ENCODE measurements at places on chromosomes 16 and 17.

GRCh38 chr17:15185625-15185991 lies 79.5 kb downstream of the PMP22 start:
- no peak for DNase-seq

- no peak for DNase-seq
These were observed 22.7 kb upstream of the ATP2A3 start for GRCh38 chr17:3986939-3987335.

- DNase-seq: no peak
These were observed 855 bp downstream of the HSF4 start for GRCh38 chr16:67165121-67166078.

GRCh38 chr16:66701516-66701915 lies 5.0 kb upstream of the CMTM4 start:
- no peak for DNase-seq

DNA sequence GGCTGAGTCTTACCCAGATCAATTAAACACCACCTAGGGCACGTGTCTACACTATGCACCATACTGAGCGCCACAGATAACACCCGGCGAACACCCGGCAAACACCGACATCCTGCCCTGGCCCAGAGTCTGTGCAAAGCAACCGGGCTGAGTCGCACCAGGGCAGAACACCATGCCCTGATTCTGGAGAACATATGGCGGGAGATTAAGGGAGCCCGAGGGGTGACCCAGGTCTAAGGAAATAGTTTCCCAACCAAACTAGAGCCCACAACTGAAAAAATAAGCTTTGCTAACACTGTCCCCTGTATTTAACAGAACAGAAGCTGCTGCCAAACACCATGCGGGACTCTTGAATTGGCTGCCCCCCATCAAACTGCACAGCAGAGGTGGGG lies 22.1 kb downstream of the MYO18A start:
- DNase-seq: no peak

DNA sequence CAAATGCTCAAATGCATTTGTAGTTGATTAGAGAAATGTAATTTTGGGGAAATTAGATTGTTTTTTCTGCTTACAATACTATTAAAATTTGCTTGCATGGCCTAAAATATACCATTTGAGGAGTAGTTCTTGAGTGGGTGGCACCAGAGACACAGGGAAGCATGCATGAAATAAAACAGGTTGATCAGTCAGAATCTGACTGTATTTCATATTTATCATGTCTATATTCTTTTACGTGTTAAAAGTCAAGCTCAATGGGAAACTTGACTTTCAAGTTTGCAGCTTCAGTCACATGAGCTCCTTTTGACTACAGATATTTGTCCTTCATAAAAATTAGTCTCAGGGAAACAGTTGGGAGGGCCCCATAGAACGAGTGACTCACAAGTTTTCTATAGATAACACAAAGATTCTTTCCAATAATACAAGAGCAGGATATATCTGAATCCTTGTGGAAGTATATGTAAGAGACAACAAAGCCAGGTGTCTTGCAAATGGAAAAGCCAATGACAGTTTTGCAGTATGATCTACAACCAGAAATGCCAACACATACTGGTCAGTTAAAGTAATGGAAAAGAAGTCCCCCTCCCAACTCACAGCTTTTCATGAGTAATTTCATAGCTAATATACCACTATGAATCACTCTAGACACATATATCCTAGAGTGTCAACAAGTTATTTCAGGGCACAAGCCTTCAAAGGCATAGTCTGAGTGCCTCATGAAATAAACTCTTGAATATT lies 42.2 kb upstream of the CORO6 start:
- no peak for DNase-seq

- no peak for DNase-seq
These were observed 20.9 kb downstream of the AKTIP start for GRCh38 chr16:53482123-53482522.

GRCh38 chr17:75456039-75456416 lies 407 bp upstream of the TMEM94 start:
- no peak for DNase-seq

DNA sequence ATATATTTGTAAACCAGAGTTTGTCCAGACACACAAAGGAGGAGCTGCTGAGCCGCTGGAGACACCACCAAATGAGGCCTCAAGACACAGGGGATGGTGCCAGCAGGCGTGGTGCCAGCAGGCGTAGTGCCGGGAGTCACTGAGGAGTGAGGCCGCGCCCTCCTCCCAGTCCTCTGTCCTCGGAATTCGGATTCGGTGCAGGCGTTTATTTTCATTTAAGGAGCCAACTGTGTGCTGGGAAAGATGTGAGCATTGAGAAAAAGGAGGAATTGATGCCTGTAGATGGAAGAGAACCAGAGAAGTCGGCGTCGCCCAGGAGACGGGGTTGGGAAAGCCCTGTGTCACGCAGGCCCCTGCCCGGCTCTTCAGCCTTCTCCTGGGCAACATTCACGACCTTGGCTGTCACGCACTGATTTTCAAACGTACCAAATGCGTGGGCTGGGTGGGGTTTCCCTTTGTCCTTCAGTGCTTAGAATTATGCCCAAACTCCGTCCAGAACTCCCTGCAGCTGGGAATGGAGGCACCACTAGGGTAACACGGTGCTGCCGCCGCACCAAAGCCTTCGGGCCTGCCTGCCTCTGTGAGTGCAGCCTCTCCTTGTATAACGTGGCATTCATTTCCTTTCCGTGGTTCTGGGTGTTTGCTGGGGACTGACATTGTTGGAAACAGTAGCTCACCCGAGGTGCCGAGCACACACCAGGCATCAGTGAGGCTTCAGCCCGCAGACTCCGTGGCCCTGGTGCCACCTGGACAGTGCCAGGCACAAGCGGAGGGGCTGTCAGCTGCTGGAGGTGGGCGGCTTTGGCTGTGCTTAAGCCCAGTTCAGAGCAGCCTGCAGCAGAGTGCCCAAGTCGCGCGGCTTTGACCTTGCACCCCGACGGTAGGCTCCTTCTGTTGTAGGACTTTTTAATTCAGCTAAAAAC lies 49.0 kb upstream of the CHMP6 start:
- no peak for DNase-seq

DNA sequence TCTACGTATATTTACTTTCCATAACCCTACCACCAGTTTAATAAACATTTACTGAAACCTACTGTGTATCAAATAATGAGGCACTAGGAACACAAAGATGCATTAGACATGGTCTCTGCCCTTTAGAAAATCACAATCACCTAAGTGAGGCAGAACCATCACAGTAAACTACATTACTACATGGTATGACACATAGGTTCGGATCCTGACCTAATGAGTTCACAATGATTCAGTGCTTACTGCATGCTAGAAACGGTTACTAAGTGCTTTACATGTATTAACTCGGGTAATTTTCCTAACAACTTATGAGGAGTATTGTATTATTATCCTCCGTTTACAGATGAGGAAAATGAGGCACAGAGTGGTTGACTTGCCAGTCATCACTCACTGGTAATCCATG lies 5.2 kb upstream of the SYNRG start:
- no peak for DNase-seq

DNA sequence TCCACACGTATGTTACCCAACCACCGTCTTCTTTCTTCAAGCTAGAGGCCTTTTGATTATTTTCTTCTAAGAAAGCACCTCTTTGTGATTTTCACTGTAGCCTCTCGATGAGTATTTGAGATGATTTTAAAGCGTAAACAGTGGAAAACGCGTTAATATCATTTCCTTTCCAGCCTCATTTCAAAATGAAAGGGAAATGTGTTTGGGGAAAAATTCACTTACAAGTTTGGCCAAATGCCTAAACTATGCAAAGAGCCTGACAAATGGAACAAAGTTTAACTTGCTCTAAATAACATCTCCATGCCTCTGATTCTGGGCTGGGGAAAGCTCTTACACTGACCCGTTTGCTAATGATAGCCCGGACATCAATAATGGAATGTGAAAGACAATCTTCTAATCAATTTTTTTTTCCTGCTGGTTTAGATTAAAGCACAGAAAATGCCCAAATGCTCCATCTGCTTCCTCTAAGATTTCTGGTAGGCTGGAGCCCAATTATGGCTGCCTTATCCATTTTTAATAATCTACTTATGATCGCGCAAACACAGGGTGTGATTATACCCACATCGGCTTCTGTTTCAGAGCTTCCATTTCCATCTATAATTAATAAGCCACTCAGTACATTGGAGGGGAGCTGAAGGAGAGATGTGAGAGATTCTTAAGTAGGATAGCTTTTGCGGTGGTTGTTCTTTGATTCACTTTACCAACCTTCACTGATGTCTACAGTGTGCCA lies 43.5 kb downstream of the HS3ST2 start:
- no peak for DNase-seq

DNA sequence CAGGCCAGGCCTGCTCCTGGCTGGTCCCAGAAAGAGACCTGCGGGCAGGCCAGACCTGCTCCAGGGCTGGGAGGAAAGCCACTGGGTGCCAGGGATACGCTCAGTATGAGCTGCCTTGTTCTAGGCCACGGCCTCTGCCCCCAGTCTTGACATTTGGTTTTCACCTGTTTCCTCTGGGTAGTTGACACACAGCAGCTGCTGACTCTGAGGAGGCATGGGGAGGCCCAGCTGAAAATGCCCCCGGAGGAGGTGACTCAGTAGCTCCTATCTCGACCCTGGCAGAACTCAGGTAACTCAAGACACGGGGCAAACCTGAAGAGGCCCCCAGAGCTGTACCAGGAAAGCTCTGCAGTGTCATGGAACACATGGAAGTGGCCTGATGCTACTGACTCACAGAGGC lies 13.9 kb upstream of the ADGRG1 start:
- DNase-seq: no peak

- DNase-seq: no peak
These were observed at the start of gene ZG16 for GRCh38 chr16:29777576-29778350. TSS of gene ZG16 (plus strand) at chr16:29778256. CDS start at chr16:29779267, 1,011 bp downstream.

Measured in stimulated activated CD8-positive, alpha-beta memory T cell treated with anti-CD3 and anti-CD28 coated beads, Interleukin-12 subunit alpha, Interleukin-12 subunit beta, amount 100 ng/mL, for 1 hour (primary cell).